ENCODE measurements at places on chromosomes 2 and 18.

- no peak for DNase-seq
These were observed 15.8 kb downstream of the C18orf63 start for GRCh38 chr18:74331404-74331803.

DNA sequence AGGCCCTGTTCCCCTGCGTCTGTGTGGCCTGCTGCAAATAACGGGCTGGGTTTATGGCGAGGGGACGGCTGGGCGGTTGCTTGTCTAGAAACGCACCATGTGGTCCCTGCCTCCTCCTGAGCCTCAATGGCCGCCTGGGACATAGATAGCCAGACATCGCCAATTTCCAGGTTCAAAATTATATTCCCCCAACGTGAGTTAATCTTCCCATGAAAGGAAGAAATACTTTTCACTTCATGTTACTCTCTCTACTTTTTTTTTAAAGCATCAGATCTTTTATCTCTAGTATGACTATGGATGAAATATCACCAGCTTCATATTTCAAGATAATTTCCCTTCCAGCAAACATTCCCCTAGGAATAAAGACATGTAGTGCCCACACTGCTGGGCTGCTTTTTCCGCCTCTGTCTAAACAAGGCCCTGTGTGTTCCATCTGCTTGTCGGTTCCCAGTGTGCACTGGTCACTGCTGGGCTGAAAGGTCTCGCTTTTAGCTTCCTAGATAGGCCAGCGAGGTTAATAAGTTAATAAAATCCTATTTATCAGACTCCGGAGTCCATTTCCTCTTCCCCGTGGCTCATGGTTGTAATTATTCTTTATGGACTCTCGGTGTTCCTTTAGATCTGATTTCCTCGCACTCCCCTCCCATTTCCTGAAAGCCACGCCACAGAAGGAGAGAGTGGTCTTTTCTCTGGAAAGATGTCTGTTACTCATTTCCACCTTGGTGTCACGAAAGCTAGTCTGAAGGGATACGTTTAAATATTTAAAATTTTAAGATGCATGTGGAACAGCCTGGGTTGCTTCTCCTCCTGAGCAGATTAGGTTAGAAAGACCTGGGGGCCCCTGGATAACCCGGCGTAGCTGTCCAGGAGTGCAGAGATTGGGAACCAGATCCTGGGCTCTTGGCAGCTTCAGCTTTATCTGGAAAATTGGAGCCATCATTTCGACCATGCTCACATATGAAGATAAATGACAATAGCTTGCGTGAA lies 196.6 kb upstream of the COPS8 start:
- DNase-seq: no peak

GRCh38 chr18:44533071-44533470 lies 147.6 kb upstream of the SETBP1 start:
- no peak for DNase-seq

GRCh38 chr2:164073101-164074074 lies 337.6 kb upstream of the FIGN start:
- DNase-seq: no peak

DNA sequence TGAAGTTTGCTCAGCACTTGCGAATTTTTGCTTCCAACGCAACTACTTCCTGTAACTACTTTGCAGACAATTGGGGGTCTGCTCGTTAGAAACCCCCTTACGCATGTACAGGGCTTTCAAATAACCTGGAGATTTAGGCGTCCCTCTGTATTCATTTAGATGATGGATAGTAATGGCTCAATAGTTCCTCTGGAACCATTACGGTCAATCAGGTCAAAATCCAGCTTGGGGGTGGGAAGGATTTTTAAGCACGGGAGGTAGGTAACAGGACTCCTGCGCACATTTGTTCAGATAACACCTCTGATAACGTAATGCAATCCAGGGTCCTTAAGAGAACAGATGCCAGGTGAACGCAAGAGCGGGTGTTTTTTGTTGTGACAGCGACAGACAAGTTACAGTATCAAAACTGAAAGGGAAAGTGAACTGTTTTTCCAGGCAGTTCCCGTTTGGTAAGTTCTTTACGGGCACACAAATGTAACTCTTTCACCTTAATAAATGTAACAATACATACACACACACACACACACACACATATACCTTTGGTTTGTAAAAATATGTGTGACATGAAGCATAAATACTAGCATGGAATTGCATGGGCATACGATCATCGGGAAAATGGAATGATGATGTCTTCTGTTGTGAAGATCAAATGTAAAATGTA lies 3.8 kb upstream of the OSR1 start:
- DNase-seq: no peak

DNA sequence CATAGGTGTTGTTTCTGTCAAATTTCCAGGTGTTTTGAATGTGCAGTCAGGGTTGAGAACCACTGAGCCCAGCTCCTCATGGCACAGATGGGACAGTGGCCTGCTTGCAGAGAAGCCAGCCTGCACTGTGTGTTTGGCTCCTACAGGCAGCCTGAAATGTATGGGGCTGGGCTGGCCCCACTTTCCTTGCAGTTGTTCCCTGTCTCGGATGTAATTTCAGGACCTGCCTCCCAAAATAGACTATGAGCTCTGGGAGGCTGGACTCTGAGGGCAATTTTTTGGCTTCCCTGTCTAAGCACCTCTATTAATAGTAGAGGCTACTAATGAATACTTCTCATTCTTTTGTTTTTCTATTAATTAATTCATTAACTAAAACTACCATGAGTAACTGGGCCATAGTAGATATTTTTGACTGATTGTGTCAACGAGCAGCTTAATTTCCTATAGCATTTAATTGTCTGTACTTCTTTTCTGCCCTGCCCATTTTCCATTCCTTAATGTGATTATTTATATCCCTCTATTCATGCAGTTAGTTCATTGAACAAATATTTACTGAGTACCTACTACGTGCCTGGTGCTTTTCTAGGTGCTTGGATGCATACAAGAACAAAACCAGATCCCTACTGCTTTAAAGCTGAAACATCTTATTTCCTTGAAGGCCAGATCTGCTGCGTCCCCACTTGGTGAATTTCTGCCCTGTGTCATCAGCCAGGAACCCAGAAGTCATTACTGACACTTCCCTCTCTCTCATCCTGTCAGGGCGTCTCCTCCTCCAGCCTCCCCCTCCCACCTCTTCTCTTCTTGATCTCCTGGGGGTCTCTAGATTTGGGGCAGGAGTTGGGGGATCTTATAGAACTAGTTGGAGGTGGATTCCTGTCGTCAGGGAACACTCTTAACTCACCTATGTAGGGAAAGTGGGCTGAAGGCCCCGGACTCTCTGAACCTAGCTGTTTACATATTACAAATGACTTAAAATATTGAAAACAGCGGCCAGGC lies 16.3 kb downstream of the DYSF start:
- DNase-seq: no peak

DNA sequence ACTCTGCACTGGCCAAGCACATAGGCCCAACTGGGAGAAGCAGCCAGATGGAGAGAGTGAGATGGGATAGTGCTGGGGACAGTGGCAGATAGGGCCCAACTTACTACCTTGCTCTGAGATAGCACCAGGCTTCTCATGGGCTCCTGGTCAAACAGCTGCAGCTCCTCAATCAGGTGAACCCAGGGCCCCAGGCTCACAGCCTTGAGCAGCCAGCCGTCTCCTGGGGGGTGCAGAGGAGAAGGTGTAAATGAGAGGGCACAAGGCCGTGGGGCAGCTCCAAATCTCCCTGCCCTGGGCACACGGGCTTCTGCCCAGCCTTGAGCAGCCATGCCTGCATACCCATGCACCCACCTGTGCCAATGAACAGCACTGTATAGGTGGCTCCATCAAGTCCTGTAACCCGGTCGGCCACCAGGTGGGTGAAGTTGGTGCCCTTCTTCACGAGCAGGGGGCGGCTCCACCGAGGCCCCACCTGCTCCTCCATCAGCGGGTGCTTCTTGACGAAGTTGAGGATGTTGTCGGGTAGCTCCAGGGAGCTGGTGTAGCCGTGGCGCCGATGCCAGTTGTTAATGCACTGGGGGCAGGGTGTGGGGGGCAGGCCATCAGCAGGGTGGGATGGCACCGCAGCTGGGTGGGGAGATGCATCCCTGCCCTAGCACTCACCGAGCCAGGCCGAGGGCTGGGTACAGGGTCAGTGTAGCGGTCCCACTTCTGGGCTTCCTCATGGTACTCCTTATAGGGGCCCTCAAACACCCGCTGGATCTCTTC lies 5.9 kb upstream of the ANKRD39 start:
- DNase-seq: no peak

DNA sequence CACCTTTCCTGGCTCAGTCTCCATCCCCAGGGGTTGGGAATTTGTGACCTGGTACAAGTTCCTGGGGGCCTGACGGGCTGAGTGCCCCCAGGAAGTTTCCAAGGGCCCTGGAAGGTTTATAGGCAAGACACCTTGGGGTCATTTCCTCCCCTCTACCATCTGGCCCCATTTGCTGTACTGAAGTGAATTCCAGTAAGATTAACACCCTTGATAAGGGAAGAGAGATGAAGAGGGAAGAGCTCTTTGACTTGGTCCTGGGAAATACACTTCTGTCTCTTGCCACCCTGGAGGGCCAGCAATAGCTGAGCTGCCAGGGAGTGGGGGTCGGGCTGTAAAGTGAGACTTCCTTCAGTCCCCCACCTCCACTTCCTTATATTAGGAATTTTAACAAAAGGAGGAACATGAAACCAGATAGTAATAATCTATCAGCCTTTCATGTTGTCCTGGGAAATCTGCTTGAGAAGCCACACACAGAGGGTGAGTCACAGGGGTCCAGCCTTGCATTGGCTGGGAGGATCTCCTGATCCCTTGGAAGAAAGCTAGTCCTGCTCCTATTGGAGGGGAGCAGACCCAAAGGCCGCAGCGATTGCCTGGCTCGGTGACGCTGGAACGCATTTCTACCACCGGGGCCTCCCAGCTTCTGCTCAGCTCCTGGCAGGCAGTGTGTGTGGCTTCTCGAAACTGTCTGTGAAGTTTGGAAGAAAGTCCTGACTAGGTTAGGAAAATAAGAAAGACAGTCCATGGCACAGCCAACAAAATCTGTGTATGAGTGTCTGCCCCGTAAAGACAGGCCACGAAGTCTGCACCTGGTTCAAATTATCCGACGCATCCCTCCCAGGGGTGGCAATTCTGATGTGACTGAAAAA lies 87.3 kb downstream of the ACAA2 start:
- DNase-seq: no peak

- no peak for DNase-seq
These were observed 45.3 kb downstream of the CXCR4 start for GRCh38 chr2:136072621-136073020.

- DNase-seq: no peak
These were observed 66.3 kb downstream of the LIPG start for GRCh38 chr18:49628119-49628518.

DNA sequence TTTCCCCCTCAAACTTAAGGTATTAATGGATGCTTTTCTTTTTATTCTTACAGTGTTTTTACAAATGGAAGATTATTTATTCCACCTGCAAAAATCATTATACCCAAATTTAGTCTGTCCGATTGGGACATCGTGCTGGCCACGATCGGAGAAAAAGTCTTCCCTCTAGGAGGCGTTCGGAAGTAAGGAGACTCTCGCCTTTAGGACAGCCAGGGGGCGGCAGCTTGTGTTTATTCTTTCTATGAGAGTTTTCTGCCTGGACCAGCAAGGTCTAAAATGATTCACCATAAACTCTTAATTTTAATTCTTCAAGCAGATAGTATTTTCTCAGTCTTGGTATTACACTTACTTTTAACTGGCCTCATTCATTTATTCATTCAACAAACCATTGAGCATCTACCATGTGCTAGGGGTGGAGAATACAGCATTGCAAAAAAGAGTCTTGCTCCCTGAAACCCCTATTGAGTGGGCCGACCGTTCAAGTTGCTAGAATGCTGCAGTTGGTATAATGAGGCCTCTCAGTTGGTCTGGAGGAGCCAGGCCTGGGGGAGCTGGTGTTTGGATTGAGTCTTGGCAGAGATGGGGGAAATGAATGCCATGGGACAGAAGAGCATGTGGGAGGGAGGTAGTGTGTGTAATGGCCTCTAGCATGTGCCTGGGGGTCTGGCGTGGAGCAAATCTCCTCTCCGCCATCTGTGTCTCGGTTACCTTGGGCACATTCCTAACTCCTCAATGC lies 38.7 kb downstream of the DCDC2C start:
- DNase-seq: no peak

DNA sequence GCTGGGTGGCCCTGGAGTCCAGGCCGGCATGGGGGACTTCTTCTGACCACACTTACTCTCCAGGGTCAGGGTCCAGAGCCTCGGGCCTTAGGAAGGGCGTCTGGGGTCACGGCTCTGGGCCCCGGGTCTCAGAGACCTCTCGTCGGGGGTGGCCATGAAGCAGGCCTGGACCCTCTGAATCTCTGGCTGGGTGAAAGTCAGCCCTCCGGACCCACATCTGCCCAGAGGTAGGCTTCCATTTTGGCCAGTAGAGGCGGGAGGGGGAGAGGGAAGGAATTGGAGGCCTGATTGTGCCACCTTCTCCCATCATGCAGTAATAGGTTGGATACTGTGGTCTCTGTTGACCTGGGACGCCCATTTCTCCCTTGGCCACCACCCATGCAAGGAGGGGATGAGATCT lies 125.3 kb upstream of the GPC1 start:
- no peak for DNase-seq

DNA sequence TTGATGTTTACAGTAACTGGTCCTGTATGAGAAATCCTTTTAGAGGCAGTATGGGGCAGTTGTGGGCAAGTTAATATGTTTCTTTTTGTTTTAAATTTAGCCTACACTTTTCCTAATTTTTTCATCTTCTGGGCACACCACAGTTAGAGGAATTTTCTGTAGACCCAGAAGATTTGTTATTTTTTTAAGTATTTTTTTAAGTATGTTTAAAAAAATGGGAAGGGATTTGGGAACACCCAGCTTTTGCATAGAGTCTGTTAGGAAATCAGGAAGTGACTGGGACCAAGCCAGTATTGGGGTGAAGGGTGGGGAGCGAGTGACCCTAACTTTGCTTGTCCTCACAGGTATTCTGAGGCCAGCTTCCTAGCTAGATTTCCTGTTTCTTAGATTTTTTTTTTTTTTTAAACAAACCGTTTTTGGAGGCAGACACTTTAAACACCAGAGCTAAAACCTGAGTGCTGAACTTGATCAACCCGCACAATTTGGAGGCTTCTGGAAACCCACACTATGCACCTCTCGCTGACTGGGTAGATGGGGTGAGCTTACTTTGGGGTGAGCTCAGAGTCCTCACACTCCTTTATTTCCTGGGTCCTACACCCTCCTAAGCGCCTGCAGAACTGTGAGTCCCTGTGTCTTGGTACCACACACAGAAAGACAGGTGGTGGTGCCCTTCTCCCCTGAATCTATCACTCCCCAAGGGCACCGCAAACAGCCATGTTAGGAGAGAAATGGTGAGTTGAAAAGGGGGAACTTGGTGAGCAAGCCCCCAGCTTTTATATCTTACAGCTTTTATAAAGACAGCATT lies 5.2 kb downstream of the GATA6 start:
- no peak for DNase-seq

- DNase-seq: no peak
These were observed 1.8 kb upstream of the CCDC68 start for GRCh38 chr18:54961016-54961423.

GRCh38 chr2:44801841-44802776 lies 139.4 kb upstream of the SIX3 start:
- no peak for DNase-seq

GRCh38 chr2:28649481-28650265 lies 102.0 kb upstream of the PPP1CB start:
- DNase-seq: no peak

GRCh38 chr2:217142649-217143266 lies 282.9 kb upstream of the TNP1 start:
- DNase-seq: no peak

- no peak for DNase-seq
These were observed 24.4 kb downstream of the SERTAD2 start for GRCh38 chr2:64629329-64629781.

- DNase-seq: no peak
These were observed 6.3 kb downstream of the CFLAR start for GRCh38 chr2:201122276-201122675.

GRCh38 chr2:55957142-55957541 lies 33.6 kb upstream of the EFEMP1 start:
- DNase-seq: no peak

- no peak for DNase-seq
These were observed 96.7 kb downstream of the RHOB start for GRCh38 chr2:20543469-20544152.

Data from effector CD8-positive, alpha-beta T cell (primary cell).